NK-92 treated with Interleukin-12 subunit alpha and Interleukin-12 subunit beta, amount 100 ng/mL, for 24 hours (cell line): ENCODE measurements at places on chromosomes 2 and 18.

DNA sequence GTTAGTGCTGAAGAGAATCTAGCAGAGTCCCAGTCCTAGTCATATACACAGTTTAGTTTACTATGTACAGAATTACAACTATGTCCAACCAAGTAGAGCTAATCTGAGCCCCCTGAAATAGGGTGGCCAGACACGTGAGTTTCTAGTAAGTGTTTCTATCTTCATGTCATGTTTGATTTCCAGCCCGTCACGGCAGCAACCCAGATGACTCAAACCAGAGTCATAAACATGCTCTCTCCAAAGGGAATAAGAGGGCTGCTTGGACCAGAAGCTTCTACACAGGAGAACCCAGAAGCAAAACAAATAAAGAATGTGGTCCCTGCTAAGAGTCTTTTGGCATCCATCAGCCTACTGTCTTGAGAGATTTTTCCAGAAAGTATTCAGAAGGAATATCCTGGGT lies 64.9 kb upstream of the WIPF1 start:
- no peak for DNase-seq

DNA sequence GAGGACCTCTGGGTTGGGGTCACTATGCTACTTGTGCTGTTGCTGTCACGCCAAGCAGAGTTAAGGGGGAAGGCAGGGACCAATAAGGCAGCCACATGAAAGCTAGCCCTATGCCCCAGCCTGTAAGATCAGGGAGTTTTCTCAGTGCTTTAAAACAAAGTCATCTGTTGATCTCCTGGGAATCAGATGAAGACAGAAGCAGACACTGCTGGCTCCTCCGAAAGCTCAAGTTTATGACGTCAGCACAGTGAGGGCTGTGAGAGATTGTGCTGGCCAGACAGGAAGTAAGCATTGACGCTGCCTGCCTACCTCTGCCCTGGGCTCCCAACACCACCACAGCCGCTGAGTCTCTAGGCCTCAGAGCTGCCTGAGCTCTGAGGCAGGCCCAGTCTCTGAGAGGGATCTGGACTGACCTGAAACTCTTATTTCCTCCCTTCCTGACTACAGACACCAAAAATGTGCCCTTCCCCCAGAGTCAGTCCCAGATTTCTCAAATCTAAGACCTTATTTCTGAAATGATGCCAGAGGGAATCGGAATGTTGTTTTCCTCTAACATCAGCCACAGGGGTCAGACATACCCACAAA lies 118.1 kb upstream of the EPAS1 start:
- DNase-seq = peak; percentile 32

DNA sequence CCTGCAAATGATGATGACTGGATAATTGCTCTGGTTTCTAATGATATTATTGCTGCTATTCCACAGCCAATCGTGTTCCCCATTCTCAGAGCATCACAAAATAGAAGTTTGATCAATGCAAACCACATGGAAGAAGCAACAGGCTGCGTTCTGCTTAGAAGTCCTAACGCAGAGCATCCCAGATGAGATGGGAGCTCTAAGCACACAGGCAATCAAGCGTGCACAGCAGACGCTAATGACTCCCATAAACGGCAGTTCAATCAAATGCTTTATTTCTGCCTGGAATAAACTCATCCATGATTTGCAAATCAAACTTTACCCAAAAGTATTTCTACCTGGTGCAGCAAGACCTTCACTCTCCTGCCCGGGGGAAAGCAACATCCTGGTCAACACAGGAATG lies 304.2 kb downstream of the FBXO15 start:
- no peak for DNase-seq

- DNase-seq = no peak
Measured at GRCh38 chr2:98753801-98754200, 22.9 kb upstream of the MGAT4A start.

GRCh38 chr2:53880756-53881155 lies 21.0 kb upstream of the GPR75 start:
- DNase-seq = no peak

- DNase-seq = no peak
Measured at GRCh38 chr2:20421988-20422370, 24.9 kb upstream of the RHOB start.
